ENCODE measurements at places on chromosomes 2 and 18.
A peak's percentile ranks its signal among the peaks of the same experiment; 100 is the strongest.

- no peak for DNase-seq
Observed at GRCh38 chr18:23113576-23113975, 21.7 kb upstream of the CABLES1 start.

GRCh38 chr2:63876311-63876710 is 34.6 kb downstream of the UGP2 start:
- DNase-seq = no peak

- DNase-seq = no peak
Observed at GRCh38 chr2:54864096-54864495, 140.6 kb downstream of the EML6 start.

DNA sequence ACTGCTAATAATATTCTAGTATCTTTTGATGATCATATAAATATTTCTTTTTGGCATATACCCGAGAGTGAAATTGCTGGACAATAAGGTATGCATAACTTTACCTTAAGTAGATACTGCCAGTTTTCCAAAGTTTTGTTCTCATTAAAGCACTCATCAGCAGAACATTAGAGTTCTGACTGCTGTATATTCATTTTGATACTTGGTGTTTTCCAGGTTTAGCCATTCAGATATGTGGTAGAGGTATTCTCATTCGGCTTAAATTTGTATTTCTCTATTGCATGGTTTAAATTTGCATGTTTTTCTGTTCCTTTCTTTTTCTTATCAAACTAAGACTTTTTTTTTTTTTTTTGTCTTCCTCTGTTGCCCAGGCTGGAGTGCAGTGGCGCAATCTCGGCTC is 18.2 kb downstream of the CYBRD1 start:
- no peak for DNase-seq

DNA sequence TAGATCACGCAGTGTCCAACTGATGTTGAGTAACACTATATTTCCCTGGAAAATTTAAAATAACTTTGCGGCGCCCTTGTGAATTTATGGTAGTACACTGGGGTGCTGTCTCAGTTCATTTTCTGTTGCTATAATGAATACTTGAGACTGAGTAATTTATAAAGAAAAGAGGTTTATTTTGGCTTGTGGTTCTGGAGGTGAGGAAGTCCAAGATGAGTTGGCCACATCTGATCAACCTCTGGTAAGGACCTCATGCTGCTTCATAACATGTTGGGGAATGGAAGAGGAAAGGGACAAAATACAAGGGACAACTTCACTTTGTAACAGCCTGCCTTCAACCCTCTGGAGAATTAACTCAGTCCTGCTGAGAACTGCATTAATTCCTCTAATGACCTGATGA is 36.4 kb downstream of the ACTR3 start:
- DNase-seq = no peak

GRCh38 chr2:37795938-37796337 is 124.5 kb upstream of the CDC42EP3 start:
- no peak for DNase-seq

DNA sequence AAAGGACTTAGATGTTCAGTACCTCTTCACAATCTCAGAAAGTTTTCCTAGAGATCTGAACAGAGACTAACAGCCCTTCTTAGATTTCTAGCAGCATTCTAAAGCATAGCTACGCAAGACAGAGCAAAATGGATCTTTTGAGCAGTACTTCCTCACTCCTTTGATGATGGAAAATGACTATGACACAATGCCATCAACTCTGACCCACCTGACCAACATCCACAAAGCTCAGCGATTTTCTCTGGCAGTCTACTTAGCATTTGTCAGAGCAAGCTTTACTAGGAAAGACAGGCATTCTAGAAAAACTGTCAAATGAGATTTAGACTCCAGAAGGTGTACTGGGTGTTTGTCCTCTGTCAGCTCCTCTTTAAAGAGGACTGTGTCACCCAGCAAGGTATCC is 180.9 kb upstream of the ACVR2A start:
- DNase-seq = no peak

DNA sequence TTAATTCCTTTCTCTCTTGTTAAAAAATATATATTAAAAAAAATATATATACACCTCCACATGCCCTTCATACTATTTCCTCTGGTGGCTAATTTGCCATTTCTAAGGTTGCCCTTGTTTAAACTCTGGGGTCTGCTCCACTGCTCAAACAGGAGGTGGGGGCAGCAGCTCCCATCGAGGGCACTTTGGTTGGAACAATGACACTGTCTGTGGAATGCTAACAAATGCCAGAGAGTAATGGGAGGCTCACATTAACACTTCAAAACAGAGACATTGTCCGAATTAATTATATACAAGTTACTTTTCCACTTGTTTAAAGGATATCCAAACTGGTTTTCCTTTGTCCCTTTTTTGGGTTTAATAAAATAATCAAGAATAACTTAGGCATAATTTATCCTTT is 58.8 kb upstream of the CD302 start:
- no peak for DNase-seq

DNA sequence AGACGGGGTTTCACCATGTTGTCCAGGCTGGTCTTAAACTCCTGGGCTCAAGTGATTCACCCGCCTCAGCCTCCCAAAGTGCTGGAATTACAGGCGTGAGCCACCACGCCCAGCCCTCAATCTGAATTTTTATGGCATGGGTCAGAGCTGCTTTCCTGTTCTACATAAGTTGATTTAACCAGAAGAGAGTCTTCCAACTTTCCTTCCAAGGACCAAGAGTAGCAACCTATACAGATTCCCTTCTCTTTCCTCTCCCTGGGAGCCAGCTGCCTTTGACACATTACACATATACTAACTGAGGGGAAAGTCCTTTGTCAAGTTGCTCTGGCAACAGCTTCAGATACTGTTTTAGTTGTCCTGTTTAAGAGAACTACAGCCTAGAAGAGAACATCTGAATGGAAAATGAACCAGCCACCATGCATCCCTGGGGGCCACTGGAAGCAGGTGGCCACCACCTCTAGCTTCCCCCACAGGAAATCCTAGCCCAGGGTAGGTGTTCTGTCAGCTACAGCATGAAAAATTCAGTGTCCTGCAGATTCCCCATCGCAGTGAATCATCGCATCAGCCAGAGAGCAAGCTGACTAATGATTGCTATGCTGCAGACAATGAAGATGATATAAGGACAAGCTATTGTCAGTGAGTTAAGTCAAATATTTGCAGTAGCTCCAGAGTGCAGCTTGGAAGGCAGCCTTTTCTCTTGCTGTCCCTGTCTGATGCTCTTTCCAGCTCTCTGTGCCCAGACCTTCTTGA is 62.9 kb downstream of the POMC start:
- no peak for DNase-seq

DNA sequence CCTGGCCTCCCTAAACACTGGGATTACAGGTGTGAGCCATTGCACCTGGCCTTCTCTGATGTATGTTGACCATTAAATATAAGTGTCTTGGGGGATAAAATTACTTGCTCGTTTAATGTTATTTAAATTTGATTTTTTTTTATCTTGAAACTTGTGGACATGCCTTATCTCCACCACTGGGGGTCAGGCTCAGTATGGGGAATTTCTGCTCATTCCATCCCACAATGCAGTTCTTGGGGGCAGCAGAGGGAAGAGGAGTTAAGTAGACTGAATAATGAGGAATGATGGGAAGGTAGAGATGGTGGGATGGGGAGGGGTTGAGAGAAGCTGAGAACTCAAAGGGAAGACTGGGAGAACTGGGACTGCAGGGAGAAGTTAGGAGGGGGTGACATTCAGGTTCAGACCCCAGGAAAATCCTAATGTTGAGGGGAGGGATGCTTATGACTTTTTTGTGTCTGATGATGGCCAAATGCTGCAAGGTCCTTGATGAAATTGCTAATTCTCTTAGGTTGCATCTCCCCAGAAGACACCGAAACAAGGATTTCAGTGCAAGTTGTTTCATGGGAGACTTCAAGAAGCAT is 174.2 kb downstream of the MIB1 start:
- DNase-seq = peak; percentile 49

- no peak for DNase-seq
Observed at GRCh38 chr2:239959059-239959971, 65.8 kb downstream of the NDUFA10 start.

- no peak for DNase-seq
Observed at GRCh38 chr2:24925815-24926214, 5.8 kb upstream of the ADCY3 start.

DNA sequence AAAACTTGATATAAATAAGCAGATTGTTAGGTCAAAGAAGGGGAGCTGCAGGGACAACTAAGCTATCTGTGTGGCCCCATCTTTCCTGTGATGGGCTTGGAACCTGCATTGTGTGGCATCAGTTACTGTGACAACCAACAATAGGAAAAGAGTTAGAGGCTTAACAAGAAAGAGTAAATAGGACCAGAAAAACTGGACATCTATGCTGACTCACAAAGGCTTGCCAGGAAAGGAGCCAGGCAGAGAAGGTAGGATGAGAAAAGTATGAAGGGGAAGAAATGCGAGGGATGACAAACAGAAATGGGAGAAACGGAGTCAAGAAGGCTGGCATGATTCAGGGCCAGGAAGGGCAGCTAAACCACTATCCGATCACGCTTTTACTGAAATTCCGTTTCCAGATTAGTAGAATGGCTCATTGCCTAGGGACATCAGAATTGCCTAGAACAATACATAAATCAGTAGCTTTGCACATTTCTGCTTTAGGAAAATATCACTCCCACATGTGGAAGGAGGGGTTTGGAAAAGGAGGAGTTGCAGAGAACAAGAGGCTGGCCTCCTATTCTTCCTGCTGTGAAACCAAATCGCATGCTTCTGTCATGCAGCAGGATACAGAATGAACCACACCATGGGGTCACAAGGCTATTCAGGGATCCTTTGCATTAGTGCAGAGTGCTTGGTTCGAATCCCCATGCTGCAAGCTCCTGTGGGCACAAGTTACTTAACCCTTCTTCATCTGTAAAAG is 7.3 kb downstream of the PLA2R1 start:
- no peak for DNase-seq

DNA sequence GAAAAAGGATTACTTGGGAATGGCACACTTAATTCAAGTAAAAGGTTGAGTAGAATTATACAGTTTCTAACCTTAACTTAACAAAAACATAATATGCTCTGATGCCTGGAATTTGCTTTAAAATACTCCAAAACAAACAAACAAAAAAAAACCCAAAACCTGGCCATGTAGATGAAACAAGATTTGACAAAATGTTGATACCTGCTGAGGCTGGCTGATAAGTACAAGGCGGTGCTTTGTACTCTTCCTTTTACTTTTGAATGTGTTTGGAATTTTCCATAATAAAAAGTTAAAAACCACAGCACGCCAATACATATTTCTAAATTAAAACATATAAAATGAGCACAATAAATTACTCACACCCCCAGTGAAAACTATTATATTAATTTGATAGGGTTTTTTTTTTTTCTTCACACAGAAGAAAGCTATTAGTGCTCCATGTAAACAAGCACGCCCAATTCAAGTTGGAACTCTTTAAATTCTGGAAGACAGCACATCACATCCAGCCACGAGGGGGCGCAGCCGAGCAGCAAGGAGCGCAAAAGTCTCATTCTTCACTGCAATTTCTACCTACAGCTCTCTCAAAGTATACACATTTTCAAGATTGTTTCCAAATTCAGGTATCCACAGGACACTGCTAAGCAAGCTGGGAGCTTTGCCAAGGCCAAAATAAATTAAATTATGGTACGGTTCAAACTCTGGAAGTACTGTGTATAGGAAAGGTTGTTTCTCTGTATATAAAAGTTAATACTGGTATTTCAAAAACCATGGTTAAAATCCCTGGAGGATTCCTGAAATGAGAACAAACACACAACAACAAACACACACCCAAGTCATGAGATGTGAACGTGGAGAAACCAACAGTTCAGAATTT is 7.5 kb downstream of the SERTAD2 start:
- DNase-seq = peak; percentile 88

DNA sequence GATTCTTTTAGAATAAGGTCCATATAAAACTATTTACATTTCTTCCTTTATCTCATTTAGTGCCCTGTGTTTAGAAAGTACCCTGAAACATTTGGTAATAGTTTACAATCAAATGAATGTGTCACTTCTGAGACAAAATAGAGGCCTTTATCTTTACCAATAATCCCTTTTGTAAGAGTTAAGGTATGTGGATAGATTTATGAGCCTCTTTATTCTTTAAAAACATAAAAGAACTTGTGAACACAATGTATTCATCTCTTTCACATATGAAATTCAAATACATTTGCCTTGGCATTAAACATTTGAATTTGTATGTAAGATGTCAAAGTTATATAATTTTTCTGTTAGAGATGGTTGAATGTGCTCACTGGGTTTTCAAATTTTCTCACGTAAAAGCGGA is 180.5 kb upstream of the CWC22 start:
- no peak for DNase-seq

GRCh38 chr2:200397785-200398184 is 91.3 kb downstream of the SPATS2L start:
- DNase-seq = no peak

GRCh38 chr2:190683802-190684201 is 34.9 kb downstream of the NAB1 start:
- no peak for DNase-seq

- no peak for DNase-seq
Observed at GRCh38 chr2:140242889-140243288, 1462.7 kb upstream of the NXPH2 start.

DNA sequence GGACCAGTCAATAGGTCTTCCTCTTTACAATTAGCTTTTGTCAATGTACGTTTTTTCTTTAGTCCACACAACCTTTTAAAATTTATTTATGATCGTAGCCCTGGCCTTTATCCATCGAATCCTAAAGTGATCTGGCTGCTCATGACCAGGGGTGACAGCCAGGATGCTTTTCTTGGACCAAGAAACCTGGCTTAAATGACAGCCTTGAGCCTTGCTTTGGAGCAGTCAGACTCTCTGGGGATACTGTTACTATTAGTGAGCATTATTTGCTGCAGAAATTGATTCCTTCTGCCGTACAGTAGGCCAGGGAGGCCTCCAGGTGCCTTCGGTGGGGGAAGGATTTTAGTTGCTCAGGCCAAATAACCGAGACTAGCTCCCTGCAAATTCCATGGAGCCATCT is 70.2 kb downstream of the AGAP1 start:
- DNase-seq = no peak

- no peak for DNase-seq
Observed at GRCh38 chr18:73777356-73778031, 370.1 kb downstream of the FBXO15 start.

- DNase-seq = no peak
Observed at GRCh38 chr2:199348871-199349270, 108.9 kb downstream of the SATB2 start.

DNA sequence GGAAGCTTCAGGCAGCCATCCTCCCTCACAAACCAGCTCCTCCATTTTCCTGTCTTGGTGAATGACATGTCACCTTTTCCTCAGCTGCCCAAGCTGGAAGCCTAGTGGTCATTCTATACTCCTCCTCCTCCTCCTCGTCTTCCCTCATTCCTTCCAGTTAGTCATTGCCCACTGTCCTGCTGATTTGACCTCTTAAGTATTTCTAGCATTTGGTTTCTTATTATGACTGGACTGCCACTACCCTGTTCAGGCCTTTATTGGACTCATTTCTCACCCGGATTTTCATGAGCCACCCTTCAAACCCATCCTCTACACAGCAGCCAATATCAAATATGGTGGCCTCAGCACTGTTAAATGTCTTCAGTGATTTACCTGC is 21.9 kb upstream of the MGAT5 start:
- DNase-seq = no peak

GRCh38 chr18:55349685-55350084 is 238.3 kb downstream of the TCF4 start:
- DNase-seq = no peak
